T-helper 2 cell treated with Interferon-gamma antibody and Interleukin-4, amounts not matched to agents 5 μg/mL and 100 μg/mL, for 36 hours (primary cell): ENCODE measurements at places on chromosomes 4 and X.

GRCh38 chrX:2712890-2713840 lies 22.1 kb downstream of the CD99 start:
- DNase-seq = no peak

- DNase-seq = no peak
These were observed 58.2 kb upstream of the FBXW7 start for GRCh38 chr4:152594057-152594456.

DNA sequence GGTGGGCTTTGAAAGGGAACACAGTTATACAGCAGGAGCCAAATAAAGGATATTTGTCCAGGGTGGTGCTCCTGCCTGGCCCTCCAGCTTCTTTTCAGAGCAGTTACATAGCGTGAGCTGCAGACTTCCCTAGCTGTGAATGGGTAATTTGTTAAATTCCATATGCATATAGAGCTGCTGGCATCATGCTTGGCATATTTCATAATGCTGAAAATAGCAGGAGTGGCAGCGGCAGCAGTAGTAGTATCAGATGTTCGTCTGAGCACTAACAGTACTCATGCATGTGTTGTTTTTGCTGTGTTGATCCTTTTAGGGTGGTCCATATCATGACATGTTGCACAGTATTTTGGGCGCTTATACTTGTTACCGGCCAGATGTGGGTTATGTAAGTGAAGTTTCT lies 33.6 kb upstream of the TADA2B start:
- DNase-seq = no peak

GRCh38 chr4:144179152-144179739 lies 38.7 kb upstream of the GYPA start:
- DNase-seq = peak; percentile 5

GRCh38 chr4:121696170-121696580 lies 605 bp downstream of the ANXA5 start:
- peak; percentile 67 for DNase-seq

- DNase-seq = no peak
These were observed 56.7 kb downstream of the DOCK11 start for GRCh38 chrX:118552121-118552900.

DNA sequence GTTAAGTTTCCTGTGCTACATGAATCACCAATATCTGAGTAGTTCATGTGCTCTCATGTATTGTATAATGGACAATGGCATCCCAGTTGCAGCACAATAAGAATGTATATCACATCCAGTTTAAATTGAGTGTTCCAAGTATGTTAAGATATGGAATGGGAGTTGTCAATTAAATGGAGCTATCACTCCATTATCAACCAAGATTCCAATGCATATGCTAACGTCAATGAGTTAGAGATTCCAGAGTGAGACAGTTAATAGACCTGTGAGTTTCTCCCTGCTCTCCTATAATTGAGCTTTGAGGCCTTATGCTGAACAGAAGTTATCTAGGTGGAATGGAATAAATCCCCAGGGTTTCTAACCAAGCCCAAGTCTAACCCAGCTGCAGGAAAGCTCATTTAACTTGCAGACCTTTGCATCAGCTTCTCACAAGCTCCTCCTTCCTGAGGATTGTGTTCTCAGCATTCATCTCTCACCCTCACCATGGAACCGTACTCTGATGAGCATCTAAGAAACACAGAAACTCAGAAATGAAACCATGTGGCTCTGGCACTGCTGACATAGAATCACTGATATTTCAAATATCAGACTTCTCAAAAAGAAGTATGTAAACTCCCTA lies 84.8 kb downstream of the TIGD2 start:
- no peak for DNase-seq

DNA sequence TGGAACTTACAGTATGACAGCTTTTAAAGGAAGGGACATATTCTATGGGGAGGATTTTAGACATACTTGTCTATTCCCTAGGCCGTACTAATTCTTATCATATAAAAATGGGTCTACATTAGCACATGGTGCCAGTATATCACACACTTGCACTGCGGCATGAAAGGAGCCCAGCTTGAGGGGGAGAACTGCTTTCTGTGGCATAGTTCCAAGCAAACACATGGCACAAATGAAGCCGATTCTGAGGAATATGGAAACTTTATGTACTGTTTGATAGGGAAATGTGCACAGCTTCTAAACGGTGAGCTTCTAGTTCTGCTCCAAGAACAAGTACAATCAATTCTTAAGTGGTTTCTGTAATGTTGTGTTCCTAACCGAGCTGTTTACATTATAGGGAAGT lies 675.6 kb upstream of the FTHL17 start:
- no peak for DNase-seq

DNA sequence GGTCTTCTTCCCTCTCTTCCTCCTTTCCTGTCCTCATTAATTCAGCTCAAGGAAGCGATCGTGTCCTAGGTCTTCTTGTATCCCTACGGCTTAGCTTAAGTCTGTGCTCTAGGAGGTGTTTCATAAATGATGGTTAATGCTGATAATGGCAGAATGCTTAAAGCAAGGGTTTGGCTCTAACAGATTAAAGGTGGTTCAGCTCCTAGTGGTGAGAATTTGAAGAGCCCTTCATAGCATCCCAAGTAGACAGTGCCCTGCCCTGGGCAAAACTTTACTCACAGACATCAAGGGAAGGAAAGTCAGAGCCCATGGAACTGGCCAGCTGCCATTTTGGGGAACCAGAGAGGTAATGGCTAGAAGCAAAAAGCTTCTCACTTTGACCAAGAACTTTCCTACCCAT lies 47.0 kb upstream of the PGRMC1 start:
- no peak for DNase-seq

DNA sequence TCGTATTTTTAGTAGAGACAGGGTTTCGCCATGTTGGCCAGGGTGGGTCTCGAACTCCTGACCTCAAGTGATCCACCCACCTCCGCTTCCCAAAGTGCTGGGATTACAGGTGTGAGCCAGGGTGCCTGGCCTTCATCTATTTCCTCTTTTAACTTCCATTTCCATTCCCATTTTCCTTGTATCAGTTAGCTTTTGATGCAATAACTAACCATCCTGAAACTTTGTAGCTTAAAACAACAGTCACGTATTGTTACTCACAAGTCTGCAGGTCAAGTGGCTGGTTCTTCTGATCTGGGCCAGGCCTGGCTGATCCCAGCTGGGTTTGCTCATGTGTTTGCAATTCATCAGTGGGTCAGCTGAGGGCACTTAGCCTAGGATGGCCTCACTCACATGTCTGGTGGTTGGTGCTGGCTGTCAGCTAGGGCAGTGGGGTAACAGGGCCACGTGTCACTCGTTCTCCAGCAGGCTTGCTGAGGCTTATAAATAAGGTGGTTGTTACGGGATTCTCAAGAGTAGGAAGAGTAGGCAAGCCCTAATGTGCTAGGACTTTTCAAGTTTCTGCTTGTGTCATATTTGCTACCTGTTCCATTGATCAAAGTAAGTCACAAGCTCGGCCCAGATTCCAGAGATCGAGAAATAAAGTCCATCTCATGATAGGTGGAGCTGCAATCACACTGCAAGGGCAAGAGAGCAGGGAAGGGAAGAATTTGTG lies 88.2 kb downstream of the SOWAHB start:
- DNase-seq = no peak

DNA sequence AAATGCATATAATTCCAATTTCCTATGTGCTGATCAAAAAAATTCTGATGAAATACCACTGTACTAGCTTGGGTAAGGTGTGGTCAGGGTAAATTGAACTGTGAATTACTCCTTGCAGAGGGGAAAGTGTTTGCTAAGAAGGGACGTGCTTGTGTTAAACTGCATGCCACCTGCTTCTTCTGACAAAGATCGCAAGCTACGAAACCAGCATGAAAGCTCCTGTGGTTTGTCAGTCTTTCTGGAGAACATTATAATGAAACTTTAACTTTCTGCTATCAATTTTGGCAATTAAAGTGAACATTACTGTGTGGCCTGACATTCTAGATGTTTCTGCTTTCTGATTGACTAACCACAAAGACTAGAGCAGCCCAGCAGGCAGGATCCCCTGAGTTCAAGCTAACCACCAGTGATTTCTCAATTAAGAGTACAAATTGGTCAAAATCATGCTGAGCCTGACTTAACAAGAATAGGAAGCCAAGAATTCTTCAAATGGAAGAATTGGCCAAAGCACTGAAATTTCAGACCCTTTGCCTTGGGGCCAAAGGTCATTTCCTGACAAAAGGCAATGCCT lies 239.0 kb downstream of the SLITRK2 start:
- DNase-seq = no peak

DNA sequence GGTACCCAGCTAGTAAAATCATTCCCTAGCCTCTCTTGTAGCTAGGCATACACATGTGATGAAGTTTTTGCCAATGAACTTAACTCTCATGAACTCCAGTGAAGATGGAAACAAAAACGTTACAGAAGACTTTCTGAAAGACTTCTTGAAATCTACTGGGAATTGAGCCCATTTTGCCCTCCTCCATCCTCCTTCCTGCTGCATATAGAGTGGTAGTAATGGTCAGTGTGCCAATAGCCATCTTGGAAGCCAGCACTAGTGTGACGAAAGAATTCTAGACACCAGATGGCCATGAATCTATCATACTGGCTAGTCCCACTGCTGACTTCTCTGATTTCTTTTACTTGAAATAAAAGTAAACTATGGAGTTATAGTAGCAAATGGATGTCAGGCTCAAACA lies 30.9 kb upstream of the PPA2 start:
- no peak for DNase-seq

DNA sequence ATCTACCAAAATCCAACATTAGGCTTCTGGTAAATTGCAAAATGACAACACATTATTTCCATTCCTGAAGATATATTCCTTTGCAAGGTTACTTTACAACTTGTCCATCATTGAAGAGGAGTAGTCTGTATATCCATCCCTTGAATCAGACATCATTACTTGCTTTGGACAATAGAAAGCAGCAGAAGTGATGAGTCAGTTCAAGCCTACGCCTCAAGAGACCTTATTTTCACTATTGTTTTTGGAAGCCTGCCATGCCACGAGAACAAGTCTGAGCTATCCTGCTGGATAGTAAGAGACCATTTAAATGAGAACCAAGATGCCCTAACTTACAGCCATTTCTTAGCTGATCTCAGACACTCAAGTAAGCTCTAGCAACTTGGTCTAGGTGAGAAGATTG lies 246.0 kb upstream of the HHIP start:
- DNase-seq = no peak

- DNase-seq = peak; percentile 70
These were observed 21.8 kb upstream of the BBS12 start for GRCh38 chr4:122710434-122711308.

DNA sequence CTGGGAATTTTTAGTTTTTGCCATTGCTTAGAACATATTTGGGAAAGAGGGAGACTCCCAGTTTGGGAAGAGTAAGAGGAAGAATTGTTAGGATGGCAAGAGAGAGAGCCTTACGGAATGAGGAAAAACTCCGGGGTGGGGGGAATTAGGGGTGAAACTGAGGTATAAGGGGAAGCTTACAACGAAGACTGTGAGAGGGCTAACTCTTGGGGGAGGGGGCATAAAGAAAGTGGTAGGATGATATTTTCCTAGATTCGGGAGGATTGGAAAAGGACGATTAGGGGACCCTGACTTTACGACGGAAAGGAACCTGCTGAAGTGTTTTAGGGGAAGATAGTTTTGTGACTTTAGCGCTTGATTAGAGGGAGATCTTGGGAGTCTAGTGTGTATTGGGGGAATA lies 86.2 kb upstream of the HPRT1 start:
- DNase-seq = no peak

DNA sequence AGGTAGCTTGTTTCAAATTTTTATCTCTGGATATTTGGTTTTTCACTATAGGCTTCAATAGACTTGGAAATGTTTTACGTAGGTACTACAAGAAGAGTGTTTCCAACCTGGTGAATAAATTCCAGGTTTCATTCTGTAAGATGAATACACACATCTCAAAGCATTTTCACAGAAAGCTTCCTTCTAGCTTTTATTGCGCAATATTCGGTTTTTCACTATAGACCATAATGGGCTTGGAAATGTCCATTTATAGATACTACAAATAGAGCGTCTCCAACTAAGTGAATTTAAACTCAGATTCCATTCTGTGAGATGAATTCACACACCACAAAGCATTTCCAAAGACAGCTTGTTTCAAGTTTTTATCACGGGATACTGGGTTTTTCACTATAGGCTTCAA lies 857.7 kb upstream of the HS3ST1 start:
- DNase-seq = no peak

DNA sequence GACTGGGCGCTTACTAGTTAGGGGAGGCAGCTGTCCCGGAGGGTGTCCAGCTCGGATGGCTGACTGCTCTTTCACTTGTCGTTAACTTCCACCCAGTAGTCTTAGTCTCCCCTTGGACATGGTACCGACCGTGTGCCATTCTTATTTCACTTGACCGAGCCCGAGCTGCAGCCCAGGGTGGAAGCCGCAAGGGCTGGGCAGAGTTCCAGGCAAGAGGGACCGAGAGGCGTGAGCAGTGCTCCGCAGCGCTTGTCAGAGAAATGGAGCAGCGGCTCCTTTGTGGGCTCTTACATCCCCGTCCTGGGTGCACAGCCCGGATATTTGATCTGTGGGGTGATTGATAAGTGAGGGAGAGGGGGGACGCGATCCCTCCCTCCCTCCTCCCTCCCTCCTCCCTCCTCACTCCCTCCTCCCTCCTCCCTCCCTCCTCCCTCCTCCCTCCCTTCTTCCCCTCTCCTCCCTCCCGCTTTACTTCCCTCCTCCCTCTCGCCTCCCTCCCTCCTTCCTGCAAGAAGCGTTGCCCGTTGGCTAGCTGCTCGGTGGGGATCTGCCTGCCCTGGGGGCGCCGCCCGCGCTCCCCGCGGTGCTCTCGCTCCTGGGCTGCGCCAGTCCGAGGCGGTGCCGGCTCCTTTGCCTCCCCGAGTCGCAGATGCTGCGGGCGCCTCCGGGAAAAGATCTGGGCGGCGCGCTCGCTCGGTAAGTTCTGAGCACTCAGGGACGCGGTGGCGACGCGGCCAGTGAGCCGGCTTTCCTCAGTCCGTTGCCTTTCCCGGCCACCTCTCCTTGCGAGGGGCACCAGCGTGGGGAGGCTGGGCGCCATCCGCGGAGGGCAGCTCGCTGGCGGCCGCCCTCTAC lies at the start of gene SLITRK2:
TSS of gene SLITRK2 (plus strand) at position 499 of the 855 bp plus-strand sequence. CDS start 4,597 bp downstream, outside the sequence.
- DNase-seq = no peak

- no peak for DNase-seq
These were observed 501.3 kb upstream of the AADAT start for GRCh38 chr4:170591076-170591475.

DNA sequence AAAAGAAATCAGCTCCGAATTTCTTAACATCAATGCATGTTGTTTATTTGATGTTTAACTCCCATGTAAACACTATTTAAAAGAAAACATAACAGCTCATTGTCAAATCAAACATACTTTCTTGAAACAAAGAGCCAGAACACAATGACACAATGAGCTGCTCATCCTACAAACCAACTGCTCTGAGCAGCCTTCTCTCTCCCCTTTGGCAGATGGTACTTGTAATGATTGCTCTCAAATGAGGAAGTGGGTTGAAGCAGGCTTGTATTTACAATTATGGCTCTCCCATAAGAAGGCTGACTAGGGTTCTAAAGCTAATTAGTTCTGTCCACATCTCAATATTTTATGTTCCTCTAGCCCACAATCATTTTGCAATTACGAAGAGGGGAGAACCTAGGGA lies 637.8 kb upstream of the ADGRL3 start:
- no peak for DNase-seq

- no peak for DNase-seq
These were observed 50.5 kb upstream of the FAM9C start for GRCh38 chrX:13094828-13095341.

- DNase-seq = no peak
These were observed 44.7 kb downstream of the SLC10A7 start for GRCh38 chr4:146477054-146477453.

- no peak for DNase-seq
These were observed 1535.4 kb upstream of the ADGRL3 start for GRCh38 chr4:59664771-59665170.
